ENCODE measurements at places on chromosomes 6 and 20.

DNA sequence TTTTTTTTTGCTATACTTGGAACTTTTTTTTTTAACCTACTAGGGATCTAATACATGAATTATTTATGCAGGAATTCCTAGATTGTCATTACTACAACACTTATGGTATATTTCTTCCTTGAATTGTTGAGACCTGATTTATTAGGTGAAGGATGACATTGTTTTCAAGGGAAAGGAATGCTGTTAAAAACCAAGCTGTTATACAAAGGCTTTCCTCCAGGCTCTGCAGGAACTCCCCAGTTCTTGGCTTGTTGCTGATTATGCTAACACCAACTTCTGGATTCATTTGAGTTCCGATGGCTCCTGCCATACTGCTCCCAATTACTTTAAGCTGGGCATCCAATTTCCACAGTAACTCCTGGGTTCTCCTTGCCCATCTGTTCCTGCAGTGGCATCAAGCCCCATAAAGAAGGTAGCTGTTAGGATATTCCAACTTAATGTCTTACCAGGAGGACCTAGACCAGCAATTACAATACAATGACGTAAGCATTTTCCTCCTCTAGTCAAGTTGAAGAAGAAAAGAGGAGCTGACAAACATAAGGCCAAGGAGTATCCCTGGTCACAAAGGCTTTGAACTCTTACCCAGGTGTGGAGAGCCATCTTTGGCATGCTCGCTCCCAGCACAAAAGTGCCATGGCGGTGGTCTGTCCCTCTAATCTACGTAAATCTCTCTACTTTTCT is 215.9 kb upstream of the AGPAT4 start:
- no peak for DNase-seq

- DNase-seq: no peak
Measured at GRCh38 chr20:536426-537010, 7.1 kb downstream of the CSNK2A1 start.

- DNase-seq: no peak
Measured at GRCh38 chr6:26514984-26515383, 14.9 kb downstream of the BTN1A1 start.

- no peak for DNase-seq
Measured at GRCh38 chr6:20541382-20541781, 7.1 kb downstream of the CDKAL1 start.

GRCh38 chr20:17732907-17733521 is 33.2 kb downstream of the BANF2 start:
- DNase-seq: no peak

DNA sequence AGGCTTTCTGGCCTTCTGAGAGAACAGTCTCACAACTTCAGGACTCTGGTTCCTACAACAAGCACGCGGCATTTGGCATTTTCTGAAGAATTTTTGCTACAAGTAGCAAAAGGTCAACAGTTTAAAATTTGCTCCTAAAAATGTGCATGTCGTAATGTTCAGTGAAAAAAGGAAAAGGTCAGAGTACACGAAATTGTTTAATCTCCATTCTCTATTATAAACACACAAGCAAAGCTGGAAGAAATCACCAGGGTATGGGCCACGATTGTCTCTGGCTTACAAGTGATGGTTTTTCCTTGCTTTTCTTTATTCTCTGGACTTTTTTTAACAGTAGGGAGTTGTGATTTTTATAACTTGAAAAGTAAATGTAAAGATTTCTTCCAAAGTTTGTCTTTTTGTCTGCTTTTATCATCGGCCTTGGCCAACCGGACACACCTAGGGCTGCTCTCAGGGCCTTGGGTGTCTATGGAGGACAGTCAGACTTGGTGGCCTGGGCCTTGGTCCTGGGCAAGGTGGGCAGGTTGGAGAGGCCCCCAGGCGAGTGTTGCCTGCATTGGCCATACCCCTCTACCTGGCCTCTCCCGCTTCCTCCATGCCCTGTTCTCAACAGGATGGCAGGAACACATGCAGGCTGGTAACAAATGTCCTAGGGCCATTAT is 32.4 kb downstream of the PLEKHG1 start:
- DNase-seq: no peak

- DNase-seq: no peak
Measured at GRCh38 chr20:23082846-23083552, 3.1 kb downstream of the CD93 start.

DNA sequence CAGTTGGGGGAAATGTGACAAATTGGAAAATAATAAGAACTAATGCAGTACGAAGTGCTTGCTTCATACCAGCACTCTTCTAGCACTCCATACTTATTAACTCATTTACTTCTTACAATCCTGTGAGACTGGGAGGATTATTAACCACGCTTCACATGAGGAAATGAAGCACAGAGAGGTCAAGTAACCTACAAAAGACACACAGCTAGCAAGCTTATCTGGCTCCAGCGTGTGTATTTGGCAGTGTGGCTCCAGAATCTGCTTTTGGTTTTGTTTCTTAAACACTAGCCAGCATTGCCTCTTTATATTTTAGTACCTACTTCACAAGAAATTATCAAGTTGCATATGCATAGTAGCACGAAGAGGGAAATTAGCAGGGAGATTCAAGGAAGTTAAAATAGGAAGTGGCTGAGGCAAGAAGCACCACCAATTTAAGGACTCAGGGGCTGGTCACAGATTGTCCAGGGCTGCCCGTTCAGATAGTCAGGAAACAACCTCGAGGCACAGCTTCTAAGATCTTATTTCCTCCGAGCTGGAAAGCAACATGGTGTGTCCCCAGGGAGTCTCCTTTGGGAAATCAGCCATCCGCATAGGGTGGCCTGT is 302.7 kb upstream of the PRDM1 start:
- DNase-seq: no peak

GRCh38 chr6:145809211-145809610 is 5.4 kb downstream of the FBXO30 start:
- DNase-seq: no peak

DNA sequence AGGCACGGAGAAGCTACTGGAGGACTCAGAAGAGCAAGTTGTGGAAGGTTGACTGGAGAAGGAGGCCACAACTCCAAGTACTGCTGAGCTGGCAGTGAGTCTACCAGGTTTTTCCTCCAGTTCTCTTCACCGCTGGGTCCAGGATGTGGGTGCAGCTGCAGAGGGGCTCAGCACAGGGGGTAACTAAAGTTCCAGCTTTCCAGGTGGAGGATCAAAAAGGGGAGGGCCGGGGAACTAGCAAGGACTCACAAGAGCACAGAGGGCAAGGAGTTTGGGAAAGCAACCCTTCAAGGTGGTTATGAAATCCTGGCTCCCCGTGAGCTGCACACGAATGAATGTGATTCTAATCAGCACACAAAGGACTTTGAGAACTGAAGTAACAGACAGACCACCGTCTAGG is 194.2 kb upstream of the GMDS start:
- DNase-seq: no peak

DNA sequence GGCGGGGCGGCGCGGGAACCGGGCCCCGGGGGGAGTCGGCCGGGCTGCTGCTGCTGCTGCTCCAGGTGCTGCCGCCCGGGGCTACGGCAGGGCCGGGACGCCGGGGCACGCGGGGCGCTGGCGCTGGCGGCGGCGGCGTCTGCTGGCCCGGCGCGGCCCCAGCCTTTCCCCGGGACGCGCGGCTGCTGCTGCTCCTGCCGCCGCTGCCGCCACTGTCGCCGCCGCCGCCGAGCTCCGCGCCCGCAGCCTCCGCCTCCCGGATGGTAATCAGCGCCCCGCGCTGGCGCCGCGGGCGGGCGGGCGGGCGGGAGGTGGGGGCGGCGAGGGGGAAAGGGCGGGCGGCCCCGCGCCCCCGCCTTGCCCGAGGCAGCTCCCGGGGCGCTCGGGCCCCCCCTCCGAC is 306 bp downstream of the EBF4 start:
- DNase-seq: peak; percentile 18

DNA sequence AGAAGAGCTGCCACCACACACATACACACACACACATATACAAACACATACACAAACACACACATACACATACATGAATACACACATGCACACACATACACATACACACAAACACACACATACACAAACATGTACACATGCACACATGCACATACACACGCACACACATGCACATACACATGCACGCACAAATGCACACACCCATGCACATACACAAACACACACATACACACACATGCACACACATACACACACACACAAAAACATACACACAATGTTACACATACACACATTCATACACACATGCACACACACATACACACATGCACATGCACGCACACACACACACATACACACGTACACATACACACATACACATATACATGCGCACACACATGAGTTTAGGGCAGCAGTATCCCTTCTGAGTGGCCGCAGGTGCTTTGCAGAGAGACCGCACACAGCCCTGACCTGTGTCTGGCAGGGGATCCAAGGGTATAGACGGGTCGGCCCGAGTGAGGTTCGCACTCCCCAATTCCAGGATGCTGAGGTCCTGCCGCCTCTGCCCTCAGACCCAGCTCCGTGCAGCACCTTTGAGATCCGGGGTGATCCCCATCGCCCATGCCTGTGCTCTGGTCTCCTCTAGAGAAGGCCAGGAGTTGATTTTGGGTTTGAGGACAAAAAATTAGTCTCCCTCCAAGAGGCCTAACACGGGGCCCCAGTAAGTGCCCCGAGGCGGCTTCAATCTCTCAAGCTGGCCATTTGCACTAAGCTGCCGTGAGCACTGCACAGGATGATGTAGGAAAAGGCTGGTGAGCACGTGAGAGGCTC is 56.8 kb downstream of the TMEM242 start:
- DNase-seq: no peak

DNA sequence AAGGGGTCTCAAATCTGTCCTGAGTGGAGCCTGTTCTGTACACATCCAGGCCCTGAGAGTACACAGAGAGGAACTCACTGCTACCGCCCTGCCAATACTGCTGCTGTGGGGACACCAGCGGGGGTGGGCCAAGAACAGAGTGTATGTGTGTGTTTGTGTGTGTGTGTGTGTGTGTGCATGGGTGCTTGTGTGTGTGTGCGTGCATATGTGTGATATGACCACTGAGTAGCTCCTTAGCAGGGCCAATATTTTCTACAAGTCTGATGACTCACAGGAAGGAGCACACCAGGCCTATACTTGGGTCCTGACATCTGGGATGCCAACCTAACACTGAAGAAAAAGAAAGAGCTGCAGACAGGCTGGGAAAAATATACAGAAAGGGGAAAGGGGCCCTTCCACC is 1.4 kb downstream of the RAET1E start:
- no peak for DNase-seq

GRCh38 chr6:15132167-15132566 is 113.7 kb upstream of the JARID2 start:
- DNase-seq: no peak

GRCh38 chr20:40294175-40294574 is 394.9 kb downstream of the MAFB start:
- DNase-seq: no peak

GRCh38 chr6:142871910-142872331 is 73.1 kb downstream of the HIVEP2 start:
- peak; percentile 33 for DNase-seq

GRCh38 chr6:44594481-44594880 is 207.0 kb downstream of the CDC5L start:
- no peak for DNase-seq

- DNase-seq: no peak
Measured at GRCh38 chr20:13265941-13266340, 44.9 kb downstream of the ISM1 start.

DNA sequence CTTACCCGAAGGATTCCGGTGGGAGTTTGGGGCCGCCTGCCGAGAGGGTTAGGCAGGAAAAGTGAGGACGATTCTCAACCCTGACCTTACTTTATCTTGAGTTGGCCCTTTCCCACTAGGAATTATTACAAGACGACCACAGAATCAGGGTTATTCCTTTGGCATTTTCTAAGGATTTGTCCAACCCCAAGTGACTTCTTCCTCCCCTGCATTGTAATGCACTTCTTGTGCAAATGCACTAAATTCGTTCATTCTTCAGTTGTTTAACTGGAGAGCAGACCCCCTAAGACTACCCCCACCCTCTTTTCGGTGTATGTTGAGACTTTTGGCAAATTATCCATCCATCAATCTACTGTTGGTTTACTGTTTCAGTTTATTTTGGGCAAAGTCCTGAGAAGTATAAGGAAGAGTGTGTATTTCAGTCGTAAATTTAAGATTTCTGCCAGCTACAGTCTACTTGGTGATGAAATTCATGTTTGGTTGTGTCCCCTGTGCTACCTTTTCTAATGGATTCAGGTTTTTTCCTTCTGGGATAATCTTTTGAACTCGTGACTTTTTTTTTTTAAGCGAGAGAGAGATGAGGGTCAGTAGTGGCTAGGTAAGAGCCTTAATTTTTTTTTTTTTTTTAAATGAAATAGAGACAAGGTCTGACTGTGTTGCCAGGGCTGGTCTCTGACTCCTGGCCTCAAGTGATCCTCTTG is 611 bp upstream of the TMEM217 start:
- DNase-seq: no peak

GRCh38 chr6:159196430-159196975 is 27.3 kb downstream of the FNDC1 start:
- DNase-seq: no peak

GRCh38 chr20:4853757-4854560 is 132.2 kb downstream of the PRND start:
- DNase-seq: no peak

DNA sequence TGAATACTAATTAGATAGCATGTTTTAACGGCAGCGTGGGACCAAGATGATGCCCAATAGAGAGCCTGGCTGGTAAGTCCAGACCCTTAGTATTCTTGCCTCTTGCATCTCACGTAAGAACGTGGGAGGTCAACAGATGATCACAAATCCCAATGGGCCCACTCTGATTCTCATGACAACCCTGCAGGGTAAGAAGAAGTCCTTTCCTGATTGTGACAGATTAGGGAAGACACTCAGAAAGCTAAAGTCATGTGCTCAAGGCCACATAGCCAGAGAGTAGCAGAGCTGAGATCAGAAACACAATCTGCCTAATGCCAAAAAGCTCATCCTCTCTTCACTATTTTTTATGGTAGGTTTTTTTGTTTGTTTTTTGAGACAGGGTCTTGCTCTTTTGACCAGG is 103.8 kb downstream of the RALGAPA2 start:
- no peak for DNase-seq

- no peak for DNase-seq
Measured at GRCh38 chr6:151240791-151241642, 1.2 kb downstream of the AKAP12 start.

DNA sequence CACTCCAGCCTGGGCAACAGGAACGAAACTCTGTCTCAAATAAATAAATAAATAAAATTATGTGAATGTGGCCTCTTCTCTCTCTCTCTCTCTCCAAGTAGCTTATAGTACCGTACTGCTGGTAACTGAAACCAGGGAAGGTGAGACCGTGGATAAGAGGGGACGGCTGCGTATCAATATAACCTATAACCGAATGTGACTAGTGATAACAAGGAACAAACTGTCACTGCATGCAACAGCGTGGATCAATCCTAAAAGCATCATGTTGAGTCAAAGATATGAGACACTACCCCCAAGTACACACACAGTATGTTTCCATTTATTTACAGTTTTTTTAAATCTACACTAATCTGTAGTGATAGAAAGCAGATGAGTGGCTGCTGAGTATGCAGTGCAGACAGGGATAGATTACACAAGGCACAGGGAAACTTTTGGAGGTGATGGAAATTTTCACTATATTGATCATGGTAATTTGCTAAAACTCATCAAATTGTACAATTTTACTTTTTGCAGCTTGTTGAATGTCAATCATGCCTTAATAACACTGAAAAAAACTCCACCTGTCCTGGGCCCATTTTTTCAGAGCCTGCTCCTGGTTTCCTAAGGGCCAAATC is 121.4 kb upstream of the ARMC2 start:
- no peak for DNase-seq

- no peak for DNase-seq
Measured at GRCh38 chr6:169851641-169852503, 100.5 kb downstream of the ERMARD start.

GRCh38 chr6:34240329-34241248 is 3.9 kb downstream of the HMGA1 start:
- no peak for DNase-seq

GRCh38 chr6:63910863-63911551 is 275.4 kb downstream of the PHF3 start:
- DNase-seq: no peak

All from T-helper 9 cell (primary cell).